Stimulated activated CD8-positive, alpha-beta memory T cell treated with anti-CD3 and anti-CD28 coated beads, Interleukin-2, amount 100 ng/mL, for 1 hour (primary cell): ENCODE measurements at places on chromosomes 1 and 21.

DNA sequence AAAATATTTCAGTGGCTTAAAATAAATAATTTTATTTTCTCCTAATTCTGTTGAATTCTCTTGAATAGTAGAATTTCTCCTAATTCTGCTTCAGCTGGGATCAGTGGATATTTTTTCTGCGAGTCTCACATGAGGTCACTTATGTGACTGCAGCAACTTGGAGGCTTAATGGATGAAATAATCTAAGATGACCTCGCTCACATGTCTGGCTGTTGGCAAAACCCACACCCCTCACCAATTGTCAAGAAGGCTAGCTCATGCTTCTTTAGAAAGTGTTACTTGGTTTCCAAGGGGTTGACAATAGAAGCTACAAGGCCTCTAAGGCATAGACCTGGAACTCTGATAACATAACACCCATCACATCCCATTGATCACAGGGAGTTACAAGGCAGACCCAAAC lies 156.9 kb upstream of the DPYD start:
- DNase-seq = no peak

- no peak for DNase-seq
These were observed 282.7 kb downstream of the HMCN1 start for GRCh38 chr1:186016856-186017255.

GRCh38 chr1:239810061-239810481 lies 281.6 kb upstream of the FMN2 start:
- no peak for DNase-seq

DNA sequence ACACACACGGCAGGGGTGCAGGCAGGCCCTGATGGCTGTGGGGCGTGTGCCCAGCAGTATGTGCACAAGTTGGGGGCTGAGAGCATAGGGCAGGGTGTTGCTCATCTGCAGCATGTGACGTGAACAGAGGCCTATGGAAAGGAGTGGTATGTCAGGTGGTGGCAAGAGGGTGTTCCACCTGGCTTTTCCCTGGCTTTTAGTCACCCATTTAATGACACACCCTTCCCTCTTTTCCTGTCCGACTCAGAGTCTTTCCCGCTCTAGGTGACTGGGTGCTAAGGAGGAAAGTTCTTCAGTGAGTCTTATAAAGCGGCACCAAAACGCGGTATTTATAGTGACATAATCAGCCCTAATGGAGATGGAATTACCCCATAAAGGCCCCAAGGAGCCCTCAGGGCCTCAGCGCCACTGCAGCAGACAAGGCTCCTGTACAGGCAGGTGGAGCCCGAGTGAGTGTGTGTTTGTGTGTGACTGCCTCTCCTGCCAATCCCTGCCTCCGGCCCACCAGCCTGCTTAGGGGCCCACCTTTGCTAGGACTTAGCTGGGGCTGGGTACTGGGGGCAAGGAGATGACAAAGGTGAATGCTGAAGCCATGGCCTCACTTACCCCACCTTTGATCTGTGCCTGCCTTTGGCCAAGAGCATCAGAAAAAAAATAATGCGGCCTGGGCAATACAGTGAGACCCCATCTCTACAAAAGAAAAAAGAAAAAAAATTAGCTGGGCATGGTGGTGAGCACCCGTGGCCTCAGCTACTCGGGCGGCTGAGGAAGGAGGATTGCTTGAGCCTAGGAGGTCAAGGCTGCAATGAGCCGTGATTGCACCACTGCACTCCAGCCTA lies 3.3 kb upstream of the EPHA2 start:
- no peak for DNase-seq

- DNase-seq = no peak
These were observed 663 bp upstream of the GBP6 start for GRCh38 chr1:89363196-89363595.

GRCh38 chr1:111965781-111966443 lies 23.6 kb downstream of the KCND3 start:
- no peak for DNase-seq

DNA sequence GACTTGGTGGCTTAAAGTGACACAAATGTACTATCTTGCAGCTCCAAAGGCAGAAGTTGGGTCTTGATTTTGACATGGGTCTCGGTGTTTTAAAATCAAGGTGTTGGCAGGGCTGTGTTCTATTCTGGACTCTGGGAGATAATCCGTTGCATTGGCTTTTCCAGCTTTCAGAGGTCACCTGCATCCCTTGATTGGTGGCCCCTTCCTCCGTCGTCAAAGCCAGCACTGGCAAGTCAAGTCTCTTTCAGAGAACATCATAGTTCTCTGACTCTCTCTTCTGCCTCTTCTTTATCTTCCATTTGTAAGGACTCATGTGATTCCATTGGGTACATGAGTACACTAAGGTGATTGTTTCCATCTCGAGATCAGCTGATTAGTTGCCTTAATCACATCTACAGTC lies 172.1 kb downstream of the CAMTA1 start:
- no peak for DNase-seq
